ENCODE measurements at places on chromosomes 3 and 15. TPM values are rescaled to one million over a fixed set of nuclear protein-coding genes. Genes with fewer than 3 reads are reported as not detected.

C3orf85 gene
- not detected for total RNA-seq

SLC22A14 gene
- total RNA-seq: 0.24 TPM

IL20RB gene
- 94.7 TPM for total RNA-seq

- ATAC-seq: no peak
Measured at GRCh38 chr3:112376992-112377391, 44.0 kb downstream of the CD200 start.

GRCh38 chr15:74866090-74866489, 7.1 kb downstream of the SCAMP2 start:
- peak; percentile 66 for ATAC-seq

DNA sequence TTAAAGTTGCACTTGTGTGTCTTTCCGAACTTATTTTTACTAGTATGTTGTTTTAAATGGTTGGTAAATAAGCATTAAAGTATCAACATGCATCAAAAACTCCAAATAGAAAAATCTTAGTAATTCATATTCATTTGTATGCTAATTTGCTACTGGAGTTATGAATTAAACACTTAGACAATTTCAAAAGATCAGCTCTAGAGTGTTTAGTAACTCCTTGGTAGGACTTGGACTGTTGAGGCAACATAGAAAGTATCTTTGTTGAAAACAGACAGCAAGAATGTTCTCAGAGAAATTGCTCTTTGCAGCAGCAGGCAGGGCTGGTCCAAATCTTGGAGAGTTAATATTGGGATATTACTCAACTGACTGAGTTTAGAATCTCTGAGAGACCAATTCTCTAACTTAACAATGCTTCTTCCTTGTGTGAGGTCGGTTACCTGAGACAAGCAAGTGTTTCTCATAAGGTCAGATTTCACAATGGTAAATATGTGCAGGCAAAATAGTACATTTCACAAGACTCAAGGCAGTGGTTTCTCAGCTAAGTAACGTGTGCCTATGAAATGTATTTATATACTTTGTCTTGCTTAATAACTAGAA, 147.8 kb upstream of the IL12A start:
- no peak for ATAC-seq

IL17RB gene
- total RNA-seq: 0.20 TPM

DNA sequence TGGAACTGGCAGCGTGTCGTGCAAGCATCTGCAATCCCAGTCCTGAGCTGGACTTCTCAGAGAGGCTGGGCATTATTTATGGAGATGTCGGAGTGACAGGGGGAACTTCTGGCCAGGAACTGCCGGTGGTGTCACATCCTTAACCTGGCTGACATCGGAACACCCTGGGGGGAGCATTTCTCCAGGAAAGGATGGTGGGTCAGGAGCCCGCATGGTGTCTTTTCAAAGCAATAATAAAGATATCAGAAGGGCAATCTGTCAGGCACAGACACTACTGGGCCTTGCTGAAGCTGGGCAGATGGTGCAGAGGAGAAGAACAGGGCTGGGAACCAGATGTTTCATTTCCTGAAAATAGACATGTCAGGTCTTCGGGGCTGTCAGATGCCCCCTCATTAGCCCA, 133.5 kb downstream of the WNT7A start:
- ATAC-seq: no peak

DNA sequence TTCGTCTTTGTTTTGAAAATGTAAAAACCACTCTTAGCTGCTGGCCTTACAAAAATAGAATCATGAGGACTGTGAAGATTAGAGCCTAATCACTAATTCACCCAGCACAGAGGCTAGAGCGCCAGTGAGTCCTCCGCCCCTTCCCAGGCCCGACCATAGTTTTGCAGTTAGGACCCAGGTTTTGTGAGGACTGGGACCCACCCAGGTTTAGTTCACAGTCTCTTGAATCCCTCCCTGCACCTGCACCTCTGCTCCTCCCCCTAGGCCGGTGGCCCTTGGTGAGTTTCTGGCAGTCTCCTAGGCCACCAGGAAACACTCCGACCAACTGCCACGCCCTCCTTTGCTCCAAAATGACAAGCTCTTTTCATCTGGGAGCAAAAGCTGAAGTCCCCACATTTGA, 136.0 kb upstream of the CCDC54 start:
- ATAC-seq: peak; percentile 61

DNA sequence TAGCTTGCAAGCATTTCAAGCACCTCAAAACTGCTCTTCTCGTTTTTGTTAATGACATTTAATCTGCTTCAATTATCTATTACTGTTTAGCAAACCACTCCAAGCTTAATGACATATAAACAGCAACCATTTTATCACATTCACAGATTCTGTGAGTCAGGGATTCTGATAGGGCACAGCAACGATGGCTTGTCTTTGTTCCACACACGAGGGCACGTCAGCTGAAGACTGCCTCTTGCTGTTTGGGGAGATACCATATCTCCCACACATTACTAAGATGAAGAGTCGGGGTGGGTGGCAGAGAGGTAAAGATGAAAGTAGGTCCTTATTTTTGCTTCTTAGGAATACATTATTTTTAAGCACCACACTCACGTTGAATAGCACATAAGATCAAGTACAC, 19.3 kb downstream of the CPOX start:
- ATAC-seq: no peak

DNA sequence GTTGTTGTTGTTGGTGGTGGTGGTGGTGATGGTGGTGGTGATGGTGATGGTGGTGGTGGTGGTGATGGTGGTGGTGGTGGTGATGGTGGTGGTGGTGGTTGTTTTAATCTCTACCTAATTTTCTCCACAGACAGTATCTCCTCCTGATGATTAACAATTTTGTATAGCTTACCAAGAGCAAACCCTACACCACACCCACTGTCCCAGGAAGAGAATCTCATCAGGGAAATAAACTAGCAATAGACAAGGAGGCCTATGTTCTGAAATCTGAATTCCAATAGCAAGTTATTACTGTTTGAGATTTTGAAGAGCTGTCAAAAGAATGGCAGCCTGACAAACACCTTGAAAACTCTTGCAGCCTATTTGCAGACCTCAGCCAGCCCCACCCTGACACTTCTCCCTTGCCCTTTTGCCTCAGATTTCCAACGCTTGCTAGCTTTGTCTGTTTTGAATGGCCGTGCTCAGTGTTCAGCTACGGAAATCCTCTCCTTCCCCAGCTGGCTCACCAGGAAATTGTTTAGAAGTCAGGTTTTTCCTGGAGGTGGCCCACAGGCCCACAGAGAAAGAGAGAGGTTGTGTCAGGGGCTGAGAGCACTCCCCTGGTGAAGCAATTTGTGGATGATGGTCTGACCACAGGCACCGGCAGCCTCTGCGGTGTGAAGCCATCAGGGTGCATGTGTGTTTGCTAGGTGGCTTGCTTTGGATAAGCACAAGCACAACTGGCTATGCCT, 101.6 kb downstream of the MAGI1 start:
- peak; percentile 50 for ATAC-seq

GRCh38 chr15:39459548-39459947, 121.3 kb upstream of the THBS1 start:
- ATAC-seq: no peak

DNA sequence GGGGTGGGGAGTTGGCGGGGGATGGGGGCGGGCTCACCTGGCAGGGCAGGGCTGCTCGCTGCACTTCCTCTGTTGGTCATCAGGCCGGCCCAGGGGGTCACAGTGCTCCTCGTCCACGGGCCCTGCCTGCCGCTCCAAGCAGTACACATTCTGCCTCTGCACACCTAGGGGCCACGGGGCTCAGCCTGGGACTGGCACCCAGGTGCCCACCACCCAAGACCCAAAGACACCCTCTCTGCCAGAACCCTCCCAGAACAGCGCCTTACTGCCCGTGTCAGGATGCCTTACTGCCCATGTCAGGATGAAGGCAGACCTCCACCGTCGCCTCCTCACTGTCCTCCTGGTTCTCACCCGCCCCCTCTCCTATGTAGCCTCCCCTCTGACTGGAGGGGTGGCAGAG, 43.2 kb downstream of the ADAMTS7 start:
- ATAC-seq: no peak

DNA sequence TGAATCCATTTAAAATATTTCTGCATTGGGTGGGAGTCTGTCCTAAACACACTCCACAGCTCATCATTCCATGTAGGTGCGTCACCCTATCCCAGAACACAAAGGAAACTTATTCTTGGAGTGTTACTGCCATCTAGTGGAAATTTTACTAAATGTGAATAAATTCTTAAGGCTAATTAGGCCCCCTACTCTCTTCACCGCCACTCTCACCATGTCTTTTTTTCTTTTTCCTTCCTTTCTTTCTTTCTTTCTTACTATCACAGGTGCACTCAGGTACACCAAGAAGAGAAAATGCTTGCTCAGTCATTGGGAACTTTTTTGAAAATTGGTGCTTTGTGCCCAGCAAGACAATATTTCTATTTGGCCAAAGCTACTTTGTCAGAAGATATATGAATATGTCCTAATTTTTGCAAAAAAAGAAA, 26.4 kb upstream of the ATP8B4 start:
- ATAC-seq: peak; percentile 56

- no peak for ATAC-seq
Measured at GRCh38 chr15:47300596-47300995, 416.7 kb upstream of the SEMA6D start.

DNA sequence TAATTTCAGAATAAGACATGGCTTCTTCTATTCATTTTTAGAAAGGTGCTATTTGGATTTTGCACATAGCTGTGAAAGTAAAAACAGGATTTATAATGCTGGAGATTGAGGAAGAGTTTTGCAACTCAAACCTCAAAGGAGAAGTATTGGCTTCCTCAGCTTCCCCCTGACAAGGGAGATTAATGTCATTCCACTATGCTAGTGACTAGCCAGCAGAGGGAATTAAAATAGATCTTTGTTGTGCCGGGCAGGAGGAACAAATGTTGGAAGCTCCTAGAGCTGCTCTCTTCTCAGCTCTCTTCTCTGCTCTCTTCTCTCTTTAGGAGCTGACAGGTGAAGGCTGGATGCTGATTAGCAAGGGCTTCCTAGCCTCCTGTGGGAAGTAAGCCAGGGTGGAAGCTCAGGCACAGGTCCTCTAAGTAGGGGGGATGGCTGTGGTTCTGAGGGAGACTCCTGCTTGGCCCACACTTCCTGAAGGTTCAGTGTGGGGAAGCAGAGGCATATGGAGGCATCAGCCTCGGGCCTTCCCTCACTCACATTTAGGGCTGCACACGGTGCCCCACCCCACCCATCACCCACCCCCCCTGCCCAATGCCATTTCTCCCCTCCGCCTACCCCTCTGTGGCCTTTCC, 29.6 kb downstream of the CX3CR1 start:
- ATAC-seq: no peak

LRRC2 gene
- 0.28 TPM for total RNA-seq

GRCh38 chr3:69880069-69880640, 119.4 kb upstream of the SAMMSON start:
- ATAC-seq: no peak

DNA sequence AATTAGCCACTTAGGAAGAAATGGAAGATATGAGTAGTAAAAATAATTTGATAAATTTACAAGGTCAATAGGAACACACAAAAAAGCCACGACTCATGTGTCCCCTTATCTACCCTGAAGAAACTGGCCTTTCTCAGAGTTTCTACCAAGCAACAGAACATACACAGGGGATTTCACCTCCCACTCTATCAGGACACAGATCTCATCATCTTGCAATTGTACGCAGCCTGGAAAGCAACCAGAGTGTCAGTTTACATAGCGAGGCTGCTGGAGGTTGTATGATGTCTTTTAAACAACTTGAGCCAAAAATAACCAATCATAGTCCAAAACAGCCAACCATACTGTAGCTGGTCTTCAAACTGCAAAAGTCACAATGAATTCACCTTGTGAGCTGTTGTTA, 19.7 kb upstream of the LMOD3 start:
- no peak for ATAC-seq
